ENCODE measurements at places on chromosomes 12 and 14. TPM values are rescaled to one million over a fixed set of nuclear protein-coding genes. Genes with fewer than 3 reads are reported as not detected.
A peak's percentile ranks its signal among the peaks of the same experiment; 100 is the strongest.

Gene SMCO2
- not detected for total RNA-seq

Gene RFX4
- total RNA-seq, result not detected

Gene TIGAR
- total RNA-seq, result 19.2 TPM

DNA sequence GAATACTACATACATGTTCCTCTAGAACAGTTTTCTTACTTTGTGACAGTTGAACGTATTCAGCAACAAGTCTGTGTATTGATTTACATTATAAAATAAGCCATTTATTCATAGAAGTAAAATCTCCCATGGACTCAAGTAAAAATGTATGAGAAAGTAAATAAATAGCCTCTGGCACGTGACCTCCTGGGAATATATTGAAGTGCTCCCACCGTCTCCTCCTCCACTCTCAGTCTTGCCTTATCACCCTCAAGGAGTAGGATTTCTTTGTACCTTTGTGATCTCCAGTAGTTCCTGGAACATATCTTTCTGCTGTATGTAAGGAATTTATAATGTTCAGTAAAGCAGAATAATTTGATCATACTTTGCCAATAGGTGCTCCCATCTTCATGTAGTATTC is 90.9 kb downstream of the DIP2B start:
- H3K4me1 ChIP-seq, result no peaks in the 10 kb centered on the region
- H3K27ac ChIP-seq, result no peak overlapping the region
- no peak for DNase-seq
- H3K36me3 ChIP-seq, result no peaks in the 10 kb centered on the region
- H3K4me3 ChIP-seq, result no peak overlapping the region

DNA sequence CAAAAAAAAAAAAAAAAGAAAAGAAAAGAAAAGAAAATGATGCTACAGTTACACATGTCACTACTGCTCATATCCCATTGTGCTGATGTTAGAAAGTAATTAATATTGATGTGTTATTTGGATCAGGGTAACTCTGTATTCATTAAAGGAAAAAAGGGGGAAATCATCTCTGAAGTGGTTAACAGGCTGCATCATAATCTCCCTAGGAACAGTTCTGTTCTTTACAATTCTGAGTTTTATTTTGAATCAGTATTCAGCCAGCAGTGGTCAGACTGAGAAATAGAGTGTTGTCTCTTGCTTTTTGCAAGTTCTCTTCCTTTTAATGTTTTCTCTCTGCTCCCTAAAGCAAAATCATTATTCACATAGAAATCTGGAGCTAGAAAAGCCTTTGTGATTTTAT is 128.6 kb upstream of the CRY1 start:
- H3K27ac ChIP-seq, result no peak overlapping the region
- no peaks in the 10 kb centered on the region for H3K4me1 ChIP-seq
- no peak for DNase-seq
- H3K27me3 ChIP-seq, result no peaks in the 10 kb centered on the region
- no peak overlapping the region for H3K4me3 ChIP-seq
- H3K36me3 ChIP-seq, result no peaks in the 10 kb centered on the region

- DNase-seq, result no peak
- H3K27ac ChIP-seq, result no peak overlapping the region
- H3K4me3 ChIP-seq, result no peak overlapping the region
Measured at GRCh38 chr12:19692091-19692490, 252.8 kb downstream of the AEBP2 start.

DNA sequence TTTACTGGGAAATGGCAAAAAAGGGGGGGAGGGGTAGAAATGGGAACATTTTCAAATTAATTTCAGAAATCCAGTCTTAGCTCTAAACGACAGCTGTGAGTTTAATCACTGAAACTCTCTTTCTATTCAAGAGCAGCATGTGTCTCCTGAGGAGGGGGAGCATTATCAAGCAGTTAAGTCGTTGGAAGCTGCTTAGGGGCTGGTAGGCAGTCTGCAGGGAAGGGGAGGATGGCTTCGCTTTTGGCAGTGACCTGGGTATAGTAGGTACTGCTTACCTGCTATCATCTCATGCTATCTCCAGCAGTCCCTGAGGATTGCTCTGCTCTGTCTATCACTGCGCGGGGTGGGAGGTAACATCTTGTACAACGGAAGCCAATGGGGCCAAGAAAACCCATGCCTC is 567.4 kb downstream of the NRXN3 start:
- DNase-seq, result no peak
- peaks cover 7% of the 10 kb centered on the region for H3K4me1 ChIP-seq
- no peak overlapping the region for H3K4me3 ChIP-seq
- H3K27me3 ChIP-seq, result no peaks in the 10 kb centered on the region
- no peaks in the 10 kb centered on the region for H3K36me3 ChIP-seq

GRCh38 chr14:94768521-94769390 is 1.2 kb downstream of the GSC start:
- H3K4me1 ChIP-seq, result peaks cover 3% of the 10 kb centered on the region
- H3K27me3 ChIP-seq, result peaks cover 24% of the 10 kb centered on the region
- H3K4me3 ChIP-seq, result peak overlapping the region; percentile 93
- peak; percentile 73 for DNase-seq
- no peak overlapping the region for H3K27ac ChIP-seq

- H3K27me3 ChIP-seq, result no peaks in the 10 kb centered on the region
- DNase-seq, result no peak
- H3K27ac ChIP-seq, result no peak overlapping the region
- H3K4me1 ChIP-seq, result no peaks in the 10 kb centered on the region
- no peak overlapping the region for H3K4me3 ChIP-seq
Measured at GRCh38 chr14:36130186-36130585, 46.3 kb downstream of the PTCSC3 start.

Measured in endodermal cell (in vitro differentiated cells).